IMR-90 (cell line): ENCODE measurements at places on chromosomes 5 and 9. TPM values are rescaled to one million over a fixed set of nuclear protein-coding genes. Genes with fewer than 3 reads are reported as not detected.

Gene ADAMTS12
- total RNA-seq: 49.2 and 51.3 TPM in 2 replicates

Gene GMCL2
- total RNA-seq: not detected in 2 replicates

Gene INSL4
- not detected in 2 replicates for total RNA-seq

Gene UBLCP1
- 11.7 and 23.1 TPM in 2 replicates for total RNA-seq

Gene DRD1
- 0.18 and 0.28 TPM in 2 replicates for total RNA-seq

Gene ZDHHC11
- 0.28 and 0.36 TPM in 2 replicates for total RNA-seq

Gene CPEB4
- total RNA-seq: 22.6 and 24.2 TPM in 2 replicates
